ENCODE measurements at places on chromosomes 5 and 9.

DNA sequence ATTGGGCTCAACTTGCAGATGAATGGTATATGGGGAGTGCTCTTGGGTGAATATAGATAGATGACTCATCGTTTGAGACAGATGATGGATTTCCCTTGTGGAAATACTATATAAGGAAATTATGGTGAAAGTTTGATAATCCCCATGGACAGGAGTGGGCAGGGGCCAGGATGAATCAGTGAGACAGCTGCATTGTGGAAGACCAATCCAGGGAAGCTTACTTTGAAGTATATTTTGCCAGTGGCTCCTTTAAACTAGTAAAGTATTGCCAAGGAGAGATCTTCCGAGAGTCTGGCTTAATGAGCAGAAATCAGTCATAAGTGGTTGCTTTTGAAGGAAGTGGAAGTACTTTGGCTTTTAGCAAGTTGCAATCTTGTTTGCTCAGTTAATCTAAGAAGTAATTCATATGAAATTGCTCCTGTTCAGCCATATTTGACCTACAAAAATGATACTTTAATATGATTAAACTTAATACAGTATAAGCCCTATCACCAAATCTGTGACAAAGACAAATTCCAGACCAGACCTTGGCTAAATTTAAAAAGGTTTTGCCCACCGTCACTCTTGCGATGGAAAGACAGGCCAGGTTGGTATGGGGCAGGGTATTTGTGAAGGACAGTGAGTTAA lies 9.3 kb upstream of the TNC start:
- DNase-seq = no peak

DNA sequence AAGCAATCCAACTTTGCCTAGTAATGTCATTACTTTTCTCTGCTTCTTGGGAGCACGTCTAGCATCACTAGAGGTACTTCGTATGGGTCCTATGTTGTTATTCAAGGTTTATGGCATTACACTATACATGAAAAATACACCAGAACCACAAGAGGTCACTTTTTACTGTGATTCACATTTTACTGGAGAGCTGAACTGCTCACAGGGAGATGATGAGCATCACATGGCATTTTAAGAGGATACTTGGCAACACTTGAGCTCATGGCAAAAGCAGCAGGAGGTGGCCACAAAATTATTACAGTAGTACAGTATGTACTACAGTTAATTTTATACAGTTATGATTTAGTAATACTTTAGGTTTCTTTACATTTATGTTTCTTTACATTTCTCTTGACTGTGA lies 223.4 kb downstream of the PARP8 start:
- DNase-seq = no peak

- DNase-seq = no peak
These were observed 90.2 kb upstream of the PARP8 start for GRCh38 chr5:50576265-50576664.

GRCh38 chr9:35771943-35772342 lies 17.9 kb upstream of the MSMP start:
- DNase-seq = no peak

GRCh38 chr5:149657324-149657723 lies 72.8 kb upstream of the PPARGC1B start:
- no peak for DNase-seq
